ENCODE measurements at places on chromosomes 7 and 10.

DNA sequence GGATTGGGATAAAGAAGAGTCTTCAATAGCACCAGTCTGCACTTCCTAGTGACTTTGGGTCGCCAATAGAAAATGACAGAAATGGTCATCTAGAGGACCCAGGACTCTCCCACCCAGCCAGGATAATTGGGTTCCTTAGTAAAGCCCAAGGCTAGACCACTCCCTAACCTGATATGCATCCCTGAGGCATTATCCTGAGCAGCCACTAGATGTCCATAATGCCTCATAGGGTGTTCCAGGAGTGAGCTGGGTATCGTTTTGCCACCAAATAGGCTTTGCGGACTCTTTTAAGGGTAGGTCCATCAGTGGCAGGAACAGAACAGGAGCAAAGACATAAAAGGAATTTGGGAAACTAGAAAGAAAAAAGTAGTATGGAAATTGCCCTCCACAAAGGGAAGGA lies 4.5 kb upstream of the LRRC4 start:
- DNase-seq = no peak

- DNase-seq = no peak
Measured at GRCh38 chr7:70588191-70588921, 543.6 kb upstream of the GALNT17 start.

DNA sequence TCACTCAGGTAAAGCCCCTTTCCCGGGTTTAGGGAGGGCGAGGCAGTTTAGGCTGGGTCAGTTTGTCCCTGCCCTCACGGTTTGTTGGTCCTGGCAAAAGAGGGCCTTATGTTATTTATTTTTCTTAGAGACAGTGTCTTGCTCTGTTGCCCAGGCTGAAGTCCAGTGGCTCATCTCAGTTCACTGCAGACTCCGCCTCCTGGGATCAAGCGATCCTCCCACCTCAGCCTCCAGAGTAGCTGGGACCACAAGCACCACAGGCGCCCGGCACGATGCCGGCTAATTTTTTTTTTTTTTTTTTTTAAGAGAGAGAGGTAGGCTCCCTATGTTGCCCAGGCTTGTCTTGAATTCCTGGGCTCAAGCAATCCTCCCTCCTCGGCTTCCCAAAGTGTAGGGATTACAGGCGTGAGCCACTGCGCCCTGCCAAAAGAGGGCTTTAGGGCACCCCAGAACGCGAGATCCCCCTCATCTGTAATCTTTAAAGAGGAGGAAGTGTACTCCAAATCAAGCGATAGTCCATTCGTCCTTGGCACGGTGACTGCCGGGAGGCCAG lies 626 bp upstream of the BMS1 start:
- DNase-seq = no peak

DNA sequence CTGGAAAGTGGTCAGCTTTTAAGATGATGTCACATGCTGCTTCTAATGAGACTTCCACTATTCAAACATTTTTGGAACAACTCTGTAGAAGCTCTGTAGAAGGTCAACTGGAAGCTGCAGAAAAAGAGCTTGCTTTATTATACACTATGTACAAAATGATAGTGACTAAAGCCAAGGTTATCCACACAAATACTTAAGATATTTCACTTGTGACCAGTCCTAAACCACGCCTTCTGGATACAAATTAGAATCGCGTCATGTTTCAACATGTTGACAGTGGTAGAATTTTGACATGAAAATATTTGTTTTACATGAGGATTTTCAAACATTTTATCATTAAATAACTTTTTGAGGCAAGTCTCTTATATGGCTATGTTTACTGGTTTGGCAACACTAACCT lies 499.6 kb upstream of the PHF14 start:
- DNase-seq = no peak

DNA sequence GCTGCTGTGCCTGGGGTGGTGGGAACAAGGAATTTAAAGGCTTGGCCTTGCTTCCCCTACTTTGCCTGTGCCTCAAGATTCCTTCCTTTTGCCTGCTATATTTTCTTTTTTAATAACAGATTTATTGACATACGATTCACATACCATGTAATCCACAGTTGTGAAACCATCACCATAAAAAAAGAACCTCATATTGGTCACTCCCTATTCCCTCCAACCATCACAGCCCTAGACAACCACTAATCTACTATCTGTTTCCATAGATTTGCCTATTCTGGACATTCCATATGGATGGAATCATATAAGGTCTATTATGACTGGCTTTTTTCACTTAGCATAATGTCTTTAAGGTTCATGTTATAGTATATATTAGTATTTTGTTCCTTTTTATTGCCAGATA lies 59.3 kb upstream of the TRIM8 start:
- DNase-seq = no peak

DNA sequence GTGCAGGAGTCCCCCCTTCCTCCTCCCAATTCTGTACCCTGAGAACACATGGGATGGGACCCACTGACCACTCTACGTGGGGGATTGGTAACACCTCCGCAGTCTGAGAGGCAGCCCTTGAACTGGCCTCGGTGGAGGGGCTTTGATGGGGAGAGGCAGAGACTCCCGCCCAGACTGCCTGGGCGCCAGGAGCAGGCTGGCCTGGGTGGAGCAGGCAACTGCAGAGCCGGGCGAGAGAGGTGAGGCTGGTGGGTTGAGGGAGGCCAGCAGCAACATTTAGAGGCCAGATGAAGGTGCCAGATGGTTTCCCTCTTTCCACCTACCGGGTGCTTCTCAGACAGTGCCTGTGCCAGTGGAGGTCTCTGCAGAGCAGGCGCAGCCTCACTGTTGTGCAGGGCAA lies 30.7 kb upstream of the ZNF467 start:
- no peak for DNase-seq

GRCh38 chr7:131047651-131048304 lies 279.9 kb upstream of the MKLN1 start:
- no peak for DNase-seq

- no peak for DNase-seq
Measured at GRCh38 chr10:131851346-131851745, 49.5 kb upstream of the PPP2R2D start.

GRCh38 chr7:110095372-110096052 lies 995.4 kb upstream of the LRRN3 start:
- DNase-seq = no peak

DNA sequence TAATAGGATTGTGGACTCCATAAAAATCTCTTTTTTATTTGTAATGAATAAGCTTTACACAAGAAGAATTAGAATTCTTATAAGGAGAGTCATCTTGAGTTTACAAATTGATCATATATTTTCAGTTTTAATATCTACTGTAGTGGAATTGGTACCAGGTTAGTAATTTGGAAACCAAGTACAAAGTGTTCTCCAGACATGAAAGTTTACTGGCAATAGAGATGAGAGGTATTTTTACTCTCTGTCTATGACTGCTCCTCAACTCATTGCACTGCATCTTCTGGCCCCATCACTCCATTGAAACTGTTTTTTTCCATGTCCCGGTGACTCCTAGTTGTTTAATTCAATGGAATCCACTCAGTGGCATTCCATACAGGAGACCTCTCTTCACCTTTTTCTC lies 164.5 kb upstream of the SMIM30 start:
- no peak for DNase-seq
